ENCODE measurements at places on chromosomes 7 and 10.
A peak's percentile ranks its signal among the peaks of the same experiment; 100 is the strongest.

GRCh38 chr10:95437669-95438068 lies 123.5 kb downstream of the SORBS1 start:
- DNase-seq: peak; percentile 57

GRCh38 chr10:17712717-17713471 lies 39.1 kb upstream of the TMEM236 start:
- DNase-seq: no peak

DNA sequence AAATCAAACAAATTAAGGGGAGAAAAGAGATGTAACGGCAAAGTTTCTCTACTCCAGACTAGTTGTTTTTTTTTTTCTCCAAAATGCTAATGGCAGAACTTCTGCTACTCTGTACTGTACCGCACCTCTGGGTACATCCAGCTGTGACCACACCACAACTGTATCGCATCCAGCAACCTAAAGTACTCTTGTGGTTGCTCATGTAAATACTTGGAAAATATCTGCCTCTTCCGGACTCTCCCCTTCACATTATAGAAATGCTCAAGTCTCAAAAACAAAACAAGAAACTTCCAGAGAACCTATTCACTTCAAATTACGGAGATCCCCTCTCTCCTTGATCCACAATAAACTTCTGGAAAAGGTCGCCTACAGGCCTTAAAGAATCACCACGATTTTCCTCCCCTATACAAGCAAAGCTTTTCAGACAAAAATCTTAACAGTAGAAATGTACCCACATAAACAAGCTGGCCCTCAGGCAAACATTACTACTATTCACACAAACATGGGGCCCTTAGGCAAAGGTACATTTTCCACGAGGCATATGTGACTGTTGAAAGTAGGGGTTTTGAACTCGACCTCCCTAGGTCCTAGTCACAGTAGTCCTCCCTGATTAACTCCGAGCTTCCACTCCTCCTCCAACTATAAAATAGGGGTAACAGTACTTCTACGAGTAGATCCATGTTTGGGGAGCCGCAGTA lies 222.9 kb upstream of the MKLN1 start:
- no peak for DNase-seq

- DNase-seq: no peak
Measured at GRCh38 chr7:55044371-55044717, 25.5 kb downstream of the EGFR start.

- peak; percentile 91 for DNase-seq
Measured at GRCh38 chr10:86648704-86649427, 5.5 kb upstream of the OPN4 start.

- DNase-seq: no peak
Measured at GRCh38 chr10:3668276-3668965, 116.6 kb downstream of the KLF6 start.

DNA sequence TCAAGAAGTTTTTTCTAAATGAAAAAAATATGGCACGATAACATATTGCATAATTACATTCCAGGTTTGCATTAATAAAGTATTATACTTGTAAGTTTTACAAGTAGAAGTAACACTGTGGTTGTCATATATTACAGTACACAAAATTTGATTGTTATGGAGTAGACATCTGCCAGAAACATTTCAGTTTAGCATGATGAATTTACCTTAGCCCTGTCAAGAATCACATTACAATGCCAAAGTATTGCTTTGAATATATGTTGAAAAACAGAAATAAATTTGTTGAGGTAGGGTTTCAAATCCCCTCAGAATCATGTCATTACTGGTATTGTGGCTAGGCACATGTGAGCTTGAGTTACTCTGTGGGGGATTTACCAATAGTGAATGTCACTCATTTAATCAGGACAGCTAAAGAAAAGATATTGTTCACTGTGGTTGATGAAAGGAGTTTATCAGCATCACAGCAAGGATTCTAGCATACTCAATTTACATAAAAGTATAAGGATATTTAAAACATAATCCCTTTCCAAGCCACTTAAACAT lies 112.1 kb downstream of the MDFIC start:
- no peak for DNase-seq

DNA sequence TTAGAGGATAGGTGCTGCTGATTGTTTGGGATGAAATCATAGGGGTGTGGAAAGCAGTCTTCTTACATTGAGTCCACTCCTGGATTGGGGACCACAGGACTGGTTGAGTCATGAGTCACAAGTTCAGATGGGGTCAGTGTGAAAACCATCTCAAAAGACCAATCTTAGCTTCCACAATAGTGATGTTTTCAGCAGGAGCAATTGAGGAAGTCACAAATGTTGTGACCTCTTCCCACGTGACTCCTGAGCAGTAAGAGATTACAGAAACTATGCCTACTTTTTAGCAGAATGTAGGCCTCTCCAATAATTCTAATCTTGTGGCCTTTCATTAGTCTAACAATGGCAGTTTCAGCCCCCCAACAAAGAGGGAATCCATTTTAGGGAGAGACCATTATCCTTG lies 256.9 kb upstream of the CDC14C start:
- no peak for DNase-seq

DNA sequence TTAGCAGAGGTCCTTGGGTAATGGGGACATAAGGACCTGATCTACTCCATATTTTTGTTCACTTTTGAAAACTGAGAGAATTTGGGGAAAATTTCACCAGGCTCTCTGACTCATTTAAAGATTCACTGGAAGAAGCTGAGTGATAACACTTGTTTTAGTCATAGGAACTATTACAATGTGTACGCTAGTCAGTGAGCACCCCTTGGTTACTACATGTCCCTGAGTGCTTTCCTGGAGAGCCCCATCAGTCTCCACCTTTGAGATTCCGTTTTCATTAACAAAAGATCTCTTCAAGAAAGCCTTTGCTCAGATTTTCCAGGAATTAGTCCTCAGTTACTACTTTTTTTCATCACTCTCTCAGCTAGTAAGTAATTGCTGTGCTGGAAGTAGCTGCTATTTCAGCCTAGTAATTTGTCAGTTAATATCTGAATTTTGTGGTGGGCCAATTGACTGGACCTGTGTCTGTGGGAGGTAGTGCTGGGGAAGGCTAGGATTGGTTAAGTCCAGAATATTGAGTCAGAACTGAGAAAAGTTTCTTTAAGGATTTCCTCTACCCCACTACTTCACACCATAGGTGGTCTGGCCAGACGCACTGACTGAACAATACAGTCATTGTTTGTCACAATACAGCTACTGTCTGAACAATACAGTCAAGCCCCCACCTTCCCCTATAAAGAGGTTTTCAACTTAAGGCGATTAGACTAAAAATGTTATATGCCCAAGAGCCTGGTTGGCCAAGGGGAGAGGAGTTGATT lies 235.0 kb downstream of the CCDC7 start:
- no peak for DNase-seq

DNA sequence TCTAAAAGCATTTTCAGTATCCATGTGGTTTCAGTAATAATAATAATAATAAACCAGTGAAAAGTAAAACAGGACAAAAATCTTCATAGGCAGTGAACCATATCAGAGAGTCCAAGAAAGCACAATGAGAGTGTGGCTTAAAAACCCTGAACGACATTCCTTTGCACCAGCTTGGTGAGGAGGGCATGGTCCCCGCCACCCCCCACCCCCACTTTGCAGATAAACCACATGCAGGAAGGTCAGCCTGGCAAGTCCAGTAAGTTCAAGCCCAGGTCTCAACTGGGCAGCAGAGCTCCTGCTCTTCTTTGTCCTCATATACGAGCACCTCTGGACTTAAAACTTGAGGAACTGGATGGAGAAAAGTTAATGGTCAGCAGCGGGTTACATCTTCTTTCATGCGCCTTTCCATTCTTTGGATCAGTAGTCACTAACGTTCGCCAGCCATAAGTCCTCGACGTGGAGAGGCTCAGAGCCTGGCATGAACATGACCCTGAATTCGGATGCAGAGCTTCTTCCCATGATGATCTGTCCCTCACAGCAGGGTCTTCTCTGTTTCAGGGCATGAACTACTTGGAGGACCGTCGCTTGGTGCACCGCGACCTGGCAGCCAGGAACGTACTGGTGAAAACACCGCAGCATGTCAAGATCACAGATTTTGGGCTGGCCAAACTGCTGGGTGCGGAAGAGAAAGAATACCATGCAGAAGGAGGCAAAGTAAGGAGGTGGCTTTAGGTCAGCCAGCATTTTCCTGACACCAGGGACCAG lies 172.5 kb downstream of the EGFR start:
- DNase-seq: peak; percentile 79

GRCh38 chr7:108348913-108349312 lies 107.3 kb downstream of the NRCAM start:
- no peak for DNase-seq

DNA sequence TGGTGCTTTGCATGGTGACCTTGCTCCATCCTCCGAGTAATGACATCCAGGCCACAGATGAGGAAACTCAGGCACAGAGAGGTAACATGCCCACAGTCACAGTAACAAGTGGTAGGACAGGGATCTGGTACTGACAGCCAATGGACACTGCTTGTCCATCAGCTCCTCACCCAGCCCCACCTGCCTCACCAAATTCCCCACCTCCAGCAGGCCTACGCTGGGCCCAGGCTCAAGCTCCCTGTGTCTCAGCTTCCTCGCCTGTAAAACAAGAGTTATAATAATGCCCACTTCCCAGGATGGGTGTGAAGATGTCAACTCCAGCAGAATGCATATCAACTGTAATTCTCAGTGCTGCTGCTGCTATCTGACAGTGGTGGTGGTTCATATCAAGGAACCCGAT lies 123.8 kb downstream of the GRID1 start:
- no peak for DNase-seq

DNA sequence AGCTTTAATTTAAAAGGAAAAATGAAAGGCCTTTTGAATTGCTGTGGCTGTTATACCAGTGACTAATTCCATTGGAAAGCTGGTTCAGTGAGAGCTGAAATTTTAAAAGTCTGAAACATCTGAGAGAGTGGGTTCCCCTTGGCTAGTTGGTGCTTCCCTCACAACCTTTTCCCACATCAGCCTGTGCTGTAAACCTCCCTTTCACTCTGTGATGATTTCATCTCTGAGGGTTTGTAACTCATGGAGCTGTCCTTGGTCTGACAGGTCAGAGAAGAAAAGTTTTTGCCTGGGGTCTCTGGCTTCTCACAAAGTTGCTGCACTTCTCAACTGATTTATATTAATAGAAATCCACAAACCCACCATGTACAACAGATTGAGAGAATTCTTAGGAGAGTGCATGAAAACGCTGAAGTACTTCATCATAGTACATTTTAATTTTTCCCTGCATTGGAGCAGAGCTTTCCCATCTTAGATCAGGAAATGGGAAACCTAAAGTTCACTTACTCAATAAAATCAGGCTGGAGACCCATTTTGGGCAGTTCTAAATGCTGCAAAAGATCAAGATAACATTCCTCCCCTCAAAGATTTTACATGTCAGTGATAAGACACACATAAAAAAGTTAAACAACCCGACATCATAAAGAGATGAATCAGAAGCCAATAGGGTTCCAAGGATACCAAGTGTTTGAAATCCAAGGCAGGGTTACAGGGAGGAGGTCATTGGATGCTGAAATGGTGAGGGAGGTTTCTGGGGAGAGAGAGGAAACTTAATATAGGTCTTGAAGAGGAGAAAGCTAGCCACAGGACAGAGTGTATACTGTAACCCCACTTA lies 157.0 kb upstream of the MKLN1 start:
- no peak for DNase-seq

DNA sequence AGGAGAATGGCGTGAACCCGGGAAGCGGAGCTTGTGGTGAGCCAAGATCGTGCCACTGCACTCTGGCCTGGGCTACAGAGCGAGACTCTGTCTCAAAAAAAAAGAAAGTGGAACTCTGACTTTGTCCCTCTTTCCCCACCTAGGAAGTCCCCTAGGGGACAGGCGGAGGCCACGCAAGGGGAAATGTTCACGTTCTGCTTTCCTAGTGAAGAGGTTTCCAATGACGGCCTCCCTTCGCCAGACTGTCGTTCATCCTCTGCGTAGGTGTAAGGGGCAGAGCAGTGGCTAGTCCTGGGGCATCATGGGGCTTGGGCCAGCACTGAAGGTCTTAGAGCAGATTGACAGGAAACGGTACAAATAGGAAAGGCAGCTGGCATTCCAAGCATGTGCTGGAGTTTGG lies 30.6 kb downstream of the SUFU start:
- DNase-seq: no peak

GRCh38 chr10:106903180-106903579 lies 261.3 kb downstream of the SORCS1 start:
- no peak for DNase-seq

GRCh38 chr10:103668351-103669242 lies 175.1 kb downstream of the NEURL1 start:
- peak; percentile 95 for DNase-seq

GRCh38 chr10:20237091-20237570 lies 420.9 kb downstream of the PLXDC2 start:
- DNase-seq: no peak

DNA sequence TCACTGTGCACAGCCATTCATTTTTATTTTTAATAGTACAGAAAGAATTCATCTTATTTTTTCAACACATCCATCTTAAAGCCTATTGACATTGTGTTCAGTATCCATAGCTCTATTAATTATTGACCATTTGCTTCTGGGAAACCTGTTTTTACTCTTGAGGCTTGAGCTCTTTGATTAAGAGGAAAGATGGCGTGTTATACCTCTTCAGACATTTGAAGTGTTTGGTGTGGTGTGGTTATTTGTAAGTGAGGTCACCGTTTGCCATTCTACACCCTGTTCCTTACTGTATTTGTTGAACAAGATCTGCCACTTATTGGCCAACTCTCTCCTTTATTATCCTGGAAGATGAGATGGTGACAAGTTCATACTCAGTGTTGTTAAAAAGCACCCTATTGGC lies 18.4 kb downstream of the C7orf57 start:
- no peak for DNase-seq

DNA sequence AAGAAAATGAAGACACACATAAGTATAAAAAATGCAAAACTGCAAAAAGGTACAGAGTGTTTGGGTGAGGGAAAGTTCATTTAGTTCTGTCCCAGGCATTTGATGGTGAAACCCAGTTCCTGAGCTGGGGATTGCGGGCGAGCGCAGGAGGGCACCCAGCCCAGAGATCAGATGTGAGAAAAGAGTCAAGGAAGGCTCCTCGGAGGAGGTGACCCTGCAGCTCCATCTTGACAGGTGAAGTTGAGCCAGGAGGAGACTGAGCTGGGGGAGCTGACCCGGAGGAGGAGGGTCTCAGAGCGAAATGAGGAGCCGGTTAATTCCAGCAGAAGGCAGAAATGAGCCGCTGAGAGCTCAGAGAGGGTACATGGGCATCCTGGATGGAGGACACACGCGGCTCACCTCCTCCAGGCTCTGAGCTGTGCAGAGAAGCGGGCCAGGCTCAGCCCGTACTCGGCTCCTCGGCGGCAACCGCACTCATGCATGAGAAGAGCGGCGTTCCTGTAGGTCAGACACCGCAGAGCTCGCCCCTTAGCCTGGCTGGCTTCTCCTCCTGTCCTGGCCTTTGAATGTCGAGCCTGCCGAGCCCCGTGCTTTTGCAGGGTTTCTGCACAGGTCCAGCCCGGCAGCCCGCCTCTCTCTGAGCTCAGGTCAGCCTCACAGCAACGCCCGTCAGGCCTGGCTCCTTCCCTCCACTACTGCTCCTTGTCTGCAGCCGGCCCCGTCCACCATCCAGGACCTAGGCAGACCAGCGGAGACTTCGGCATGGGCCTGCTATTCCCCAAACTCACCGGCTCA lies 9.5 kb upstream of the RAMP3 start:
- no peak for DNase-seq
